ENCODE measurements at places on chromosomes 11 and 22. TPM values are rescaled to one million over a fixed set of nuclear protein-coding genes. Genes with fewer than 3 reads are reported as not detected.

DNA sequence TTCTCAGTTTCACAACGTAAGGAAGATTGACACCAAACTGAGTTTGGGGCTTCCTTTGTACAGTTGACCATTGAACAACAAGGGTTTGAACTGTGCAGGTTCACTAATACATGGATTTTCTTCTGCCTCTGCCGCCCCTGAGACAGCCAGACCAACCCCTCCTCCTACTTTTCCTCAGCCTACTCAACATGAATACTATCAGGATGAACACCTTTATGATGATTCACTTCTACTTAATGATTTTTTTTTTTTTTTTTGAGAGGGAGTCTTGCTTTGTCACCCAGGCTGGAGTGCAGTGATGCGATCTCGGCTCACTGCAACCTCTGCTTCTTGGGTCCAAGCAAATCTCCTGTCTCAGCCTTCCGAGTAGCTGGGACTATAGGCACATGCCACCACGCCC is 14.6 kb downstream of the RBM4 start:
- no peak overlapping the region for H3K4me3 ChIP-seq
- H3K27me3 ChIP-seq = no peaks in the 10 kb centered on the region
- no peak for DNase-seq
- no peak overlapping the region for H3K27ac ChIP-seq
- H3K4me1 ChIP-seq = peaks cover 27% of the 10 kb centered on the region
- H3K36me3 ChIP-seq = peaks cover 62% of the 10 kb centered on the region

Gene TRIM48
- not detected for total RNA-seq

GRCh38 chr22:49297286-49297870 is 530.3 kb downstream of the BRD1 start:
- no peaks in the 10 kb centered on the region for H3K36me3 ChIP-seq
- H3K4me1 ChIP-seq = no peaks in the 10 kb centered on the region
- no peak overlapping the region for H3K27ac ChIP-seq
- no peak overlapping the region for H3K4me3 ChIP-seq
- H3K27me3 ChIP-seq = peaks cover 3% of the 10 kb centered on the region

Gene LMF2
- total RNA-seq = 107 TPM

Gene YPEL4
- total RNA-seq = 5.6 TPM

Gene TLCD5
- total RNA-seq = not detected

DNA sequence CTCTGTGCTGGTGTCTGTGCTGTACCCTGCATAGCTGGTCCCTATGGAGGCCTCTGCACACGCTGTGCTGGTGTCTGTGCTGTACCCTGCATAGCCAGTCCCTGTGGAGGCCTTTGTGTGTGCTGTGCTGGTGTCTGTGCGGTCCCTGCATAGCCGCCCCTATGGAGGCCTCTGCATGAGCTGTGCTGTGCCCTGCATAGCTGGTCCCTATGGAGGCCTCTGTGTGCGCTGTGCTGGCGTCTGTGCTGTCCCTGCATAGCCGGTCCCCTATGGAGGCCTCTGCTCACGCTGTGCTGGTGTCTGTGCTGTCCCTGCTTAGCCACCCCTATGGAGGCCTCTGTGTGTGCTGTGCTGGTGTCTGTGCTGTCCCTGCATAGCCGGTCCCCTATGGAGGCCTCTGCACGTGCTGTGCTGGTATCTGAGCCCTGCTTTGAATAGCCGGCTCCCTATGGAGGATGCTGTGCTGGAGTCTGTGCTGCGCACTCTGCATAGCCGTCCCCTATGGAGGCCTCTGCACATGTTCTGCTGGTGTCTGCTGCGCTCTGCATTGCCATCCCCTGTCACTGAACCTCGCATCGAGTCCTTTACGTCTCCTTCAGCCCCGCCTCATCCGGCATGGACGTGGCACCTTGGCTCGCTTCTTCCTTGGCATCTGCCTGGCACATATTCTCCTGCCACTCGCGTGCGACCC is 6.2 kb downstream of the NADSYN1 start:
- H3K36me3 ChIP-seq = peaks cover 90% of the 10 kb centered on the region
- no peak overlapping the region for H3K4me3 ChIP-seq
- no peak overlapping the region for H3K27ac ChIP-seq
- H3K27me3 ChIP-seq = no peaks in the 10 kb centered on the region
- H3K4me1 ChIP-seq = peaks cover 13% of the 10 kb centered on the region

Gene THRSP
- total RNA-seq = not detected

Gene CCDC116
- 0.20 TPM for total RNA-seq

DNA sequence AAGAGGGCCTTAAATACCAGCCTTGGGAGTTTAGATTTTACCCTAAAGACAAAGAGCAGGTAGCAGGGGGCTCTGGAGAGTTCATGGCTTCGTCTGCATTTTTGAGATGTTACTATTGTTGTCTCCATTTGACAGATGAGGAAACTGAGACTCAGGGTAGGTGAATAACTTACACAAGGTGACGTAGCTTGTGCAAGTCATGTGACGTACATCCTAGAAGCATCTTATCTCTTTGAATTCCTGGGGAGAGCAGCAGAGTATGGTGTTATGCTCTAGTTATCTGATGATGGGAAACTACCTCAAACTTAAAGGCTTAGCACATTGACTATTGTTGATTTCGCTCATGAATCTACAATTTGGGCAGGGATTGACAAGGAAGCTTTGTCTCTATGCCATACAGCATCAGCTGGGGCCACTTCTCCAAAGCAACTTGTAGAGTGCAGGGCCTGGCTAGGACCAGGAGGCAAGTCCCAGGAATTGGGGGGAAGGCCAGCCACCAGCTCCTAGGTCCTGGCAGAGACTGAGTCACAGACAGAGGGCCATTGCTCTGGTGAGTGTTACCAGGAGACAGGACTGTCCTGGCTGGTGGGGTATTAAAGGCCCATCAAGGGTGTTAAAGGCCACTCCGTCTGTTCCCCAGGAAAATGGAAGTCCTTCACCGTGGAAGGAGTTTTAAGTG is 52.1 kb upstream of the TSKU start:
- H3K27me3 ChIP-seq = no peaks in the 10 kb centered on the region
- H3K27ac ChIP-seq = no peak overlapping the region
- H3K4me3 ChIP-seq = no peak overlapping the region
- no peaks in the 10 kb centered on the region for H3K36me3 ChIP-seq

DNA sequence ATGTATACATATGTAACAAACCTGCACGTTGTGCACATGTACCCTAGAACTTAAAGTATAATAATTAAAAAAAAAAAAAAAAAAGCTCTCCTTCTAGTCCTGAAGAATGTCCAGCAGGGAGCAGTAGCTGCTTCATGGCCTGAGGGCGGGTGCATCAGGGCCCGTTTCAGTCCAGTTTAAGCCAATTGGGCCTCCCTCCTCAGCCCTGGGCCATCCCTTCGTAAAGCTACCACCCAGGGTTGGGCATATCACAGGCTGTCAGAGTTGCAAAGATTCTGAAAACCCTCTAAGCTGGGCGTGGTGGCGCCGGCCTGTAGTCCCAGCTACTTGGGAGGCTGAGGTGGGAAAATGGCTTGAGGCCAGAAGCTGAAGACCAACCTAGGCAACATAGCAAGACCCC is 5.4 kb downstream of the TMPRSS13 start:
- no peaks in the 10 kb centered on the region for H3K27me3 ChIP-seq
- no peaks in the 10 kb centered on the region for H3K4me1 ChIP-seq
- no peak for DNase-seq
- no peak overlapping the region for H3K4me3 ChIP-seq

DNA sequence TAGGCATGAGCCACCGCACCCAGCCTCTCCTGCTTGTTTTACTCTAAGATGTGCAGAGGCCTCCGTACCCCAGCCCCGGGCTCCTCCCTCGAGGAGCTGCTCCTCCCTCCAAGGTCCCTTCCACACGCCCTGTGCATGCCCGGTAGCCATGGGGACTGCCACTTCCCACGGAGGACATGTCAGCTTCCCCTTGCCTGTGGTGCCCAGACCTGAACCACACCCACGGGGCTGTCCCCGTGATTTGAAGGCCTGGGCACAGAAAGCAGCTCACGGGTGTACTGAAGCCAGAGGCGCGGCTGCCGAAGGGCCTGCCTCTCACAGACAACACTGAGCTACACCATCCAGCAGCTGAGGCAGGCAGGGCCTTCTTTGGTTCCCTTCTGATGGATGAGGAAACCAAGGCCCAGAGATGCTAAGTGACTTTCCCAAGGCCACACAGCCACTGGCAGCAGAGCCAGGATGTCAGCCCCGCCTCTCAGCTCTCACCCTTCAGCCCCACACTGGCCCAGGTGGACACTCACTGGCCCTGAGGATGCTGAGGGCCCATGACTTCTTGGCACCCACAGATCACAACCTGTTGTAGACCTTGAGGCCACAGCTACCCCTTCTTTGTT is 7.3 kb downstream of the INS start:
- no peaks in the 10 kb centered on the region for H3K36me3 ChIP-seq
- no peak overlapping the region for H3K27ac ChIP-seq
- H3K4me3 ChIP-seq = no peak overlapping the region
- peaks cover 10% of the 10 kb centered on the region for H3K4me1 ChIP-seq

- DNase-seq = peak; percentile 6
- H3K27me3 ChIP-seq = no peaks in the 10 kb centered on the region
- no peaks in the 10 kb centered on the region for H3K4me1 ChIP-seq
- H3K27ac ChIP-seq = no peak overlapping the region
- H3K36me3 ChIP-seq = no peaks in the 10 kb centered on the region
- no peak overlapping the region for H3K4me3 ChIP-seq
Observed at GRCh38 chr11:79092791-79093353, 348.0 kb downstream of the TENM4 start.

Gene IGLL1
- not detected for total RNA-seq

Gene LYVE1
- not detected for total RNA-seq

GRCh38 chr11:132809070-132809469 is 723.2 kb downstream of the OPCML start:
- H3K4me1 ChIP-seq = no peaks in the 10 kb centered on the region
- no peak overlapping the region for H3K4me3 ChIP-seq
- no peak overlapping the region for H3K27ac ChIP-seq
- no peak for DNase-seq

- H3K27me3 ChIP-seq = no peaks in the 10 kb centered on the region
- DNase-seq = no peak
- no peak overlapping the region for H3K27ac ChIP-seq
- no peaks in the 10 kb centered on the region for H3K4me1 ChIP-seq
- H3K4me3 ChIP-seq = no peak overlapping the region
- no peaks in the 10 kb centered on the region for H3K36me3 ChIP-seq
Observed at GRCh38 chr11:60657888-60658287, 41.5 kb upstream of the MS4A8 start.

- H3K36me3 ChIP-seq = no peaks in the 10 kb centered on the region
- no peak overlapping the region for H3K4me3 ChIP-seq
- H3K27ac ChIP-seq = no peak overlapping the region
- no peaks in the 10 kb centered on the region for H3K4me1 ChIP-seq
- H3K27me3 ChIP-seq = no peaks in the 10 kb centered on the region
Observed at GRCh38 chr22:32828561-32828960, 27.1 kb downstream of the TIMP3 start.

Gene ZNRF3
- total RNA-seq = 0.38 TPM

Gene PC
- 5.1 TPM for total RNA-seq
